ENCODE measurements at places on chromosomes 1 and 21.

DNA sequence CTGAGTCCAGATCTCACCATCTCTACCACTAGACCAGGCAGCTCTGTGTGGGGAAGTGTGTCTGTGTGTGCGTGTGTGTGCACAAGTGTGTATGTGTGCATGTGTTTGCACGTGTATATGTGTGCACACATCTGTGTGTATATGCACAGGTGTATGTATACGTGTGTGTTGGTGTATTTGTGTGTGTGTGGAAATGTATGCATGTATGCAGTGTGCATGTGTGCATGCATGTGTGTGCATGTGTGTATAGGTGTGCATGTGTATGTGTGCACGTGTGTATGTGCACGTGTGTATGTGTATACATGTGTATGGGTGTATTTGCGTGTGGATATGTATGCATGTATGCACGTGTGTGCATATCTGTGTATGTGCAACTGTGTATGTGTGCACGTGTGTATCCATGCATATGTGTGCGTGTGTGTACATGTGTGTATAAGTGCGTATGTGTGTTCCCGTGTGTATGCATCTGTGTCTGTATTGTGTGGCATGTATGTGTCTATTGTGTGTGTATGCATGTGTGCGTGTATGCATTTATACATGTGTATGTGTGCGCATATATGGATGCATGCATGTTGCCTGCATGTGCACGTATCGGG lies 3.1 kb downstream of the PLEKHN1 start:
- DNase-seq = no peak

GRCh38 chr1:182295697-182296096 lies 95.9 kb downstream of the GLUL start:
- no peak for DNase-seq

DNA sequence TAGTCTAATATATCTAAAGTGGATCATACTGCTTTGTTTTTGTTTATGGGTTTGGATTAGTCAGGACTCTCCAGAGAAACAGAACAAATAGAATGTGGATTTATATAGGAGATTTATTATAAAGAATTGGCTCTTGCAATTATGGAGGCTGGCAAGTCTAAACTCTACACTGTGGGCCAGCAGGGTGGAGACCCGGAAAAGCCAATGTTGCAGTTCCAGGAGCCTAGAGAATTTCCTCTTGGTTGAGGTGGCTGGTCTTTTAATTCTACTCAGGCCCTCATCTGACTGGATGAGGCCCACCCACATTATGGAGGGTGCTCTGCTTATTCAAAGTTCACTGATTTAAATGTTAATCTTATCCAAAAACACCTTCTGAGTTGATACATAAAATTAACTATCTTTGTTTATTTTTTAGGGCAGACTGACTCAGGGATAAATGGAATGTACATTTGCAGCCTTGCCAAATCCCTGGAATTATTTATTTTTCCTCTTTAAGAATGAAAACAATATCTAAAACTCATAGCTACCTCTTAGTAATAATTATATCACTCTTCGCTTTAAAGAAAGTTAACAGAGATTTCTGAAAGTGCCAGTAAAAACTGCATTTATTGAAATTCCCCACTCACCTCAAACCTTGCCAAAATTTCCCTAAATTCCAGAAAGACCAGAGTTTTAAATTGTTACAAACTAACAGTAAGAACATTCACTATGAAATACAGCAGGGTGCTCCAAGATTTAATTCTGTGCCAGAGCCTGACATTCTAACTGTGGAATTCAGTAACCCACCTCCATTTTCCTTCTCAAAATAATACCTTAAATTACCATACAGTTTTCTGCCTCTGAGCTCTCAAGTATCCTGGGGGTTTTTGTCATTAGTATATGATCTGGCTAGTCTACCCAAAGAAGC lies 36.6 kb upstream of the SSX2IP start:
- no peak for DNase-seq

DNA sequence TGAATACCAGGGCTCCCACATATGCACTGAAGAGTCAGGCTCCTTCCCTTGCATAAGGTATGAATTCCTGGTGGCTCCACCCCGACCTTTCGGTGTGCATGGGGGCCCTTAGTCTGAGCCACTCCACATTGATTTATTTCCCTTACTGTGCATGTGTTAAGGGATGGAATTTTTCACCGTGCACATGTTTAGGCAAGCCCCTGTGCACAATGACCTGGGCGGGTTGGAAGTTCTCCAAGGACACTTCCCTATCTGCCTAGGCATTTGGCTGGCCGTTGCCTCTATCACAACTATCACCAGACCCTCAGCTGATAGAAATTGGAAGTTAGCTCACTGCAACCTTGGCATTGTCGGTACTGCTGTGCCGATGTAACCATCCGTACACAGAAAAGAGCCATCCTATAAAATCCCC lies 9.7 kb downstream of the S100A6 start:
- DNase-seq = peak; percentile 77

- no peak for DNase-seq
Measured at GRCh38 chr21:42455196-42455595, 40.8 kb downstream of the RSPH1 start.

- peak; percentile 48 for DNase-seq
Measured at GRCh38 chr1:6343506-6344405, 49.8 kb downstream of the ACOT7 start.

- no peak for DNase-seq
Measured at GRCh38 chr1:219549215-219549614, 63.7 kb downstream of the ZC3H11B start.

- DNase-seq = peak; percentile 48
Measured at GRCh38 chr1:246724016-246724730, at the start of gene SCCPDH. TSS of gene SCCPDH (plus strand) at chr1:246724409. CDS start at chr1:246724423, 14 bp downstream.

DNA sequence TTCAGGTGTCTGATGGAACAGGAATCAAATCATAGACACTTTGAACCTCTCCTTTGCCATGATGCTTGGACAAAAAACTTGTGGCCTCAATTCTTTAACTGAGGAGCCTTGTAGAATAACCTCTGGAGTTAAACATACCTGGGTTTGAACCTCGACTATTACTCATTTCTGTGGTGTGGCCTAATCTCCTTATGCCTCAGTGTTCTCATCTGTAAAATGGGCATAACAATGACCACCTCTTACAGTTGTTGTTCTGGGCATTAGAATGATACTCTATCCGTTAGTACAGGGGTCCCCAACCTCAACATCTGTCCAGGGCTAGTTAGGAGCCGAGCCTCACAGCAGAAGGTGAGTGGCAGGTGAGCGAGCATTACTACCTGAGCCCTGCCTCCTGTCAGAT lies 137.2 kb downstream of the ROR1 start:
- no peak for DNase-seq

GRCh38 chr1:200831091-200831490 lies 41.7 kb upstream of the GPR25 start:
- no peak for DNase-seq
